ENCODE measurements at places on chromosomes 2 and 18.

- no peak for DNase-seq
Measured at GRCh38 chr18:28198620-28199019, 21.7 kb upstream of the CDH2 start.

DNA sequence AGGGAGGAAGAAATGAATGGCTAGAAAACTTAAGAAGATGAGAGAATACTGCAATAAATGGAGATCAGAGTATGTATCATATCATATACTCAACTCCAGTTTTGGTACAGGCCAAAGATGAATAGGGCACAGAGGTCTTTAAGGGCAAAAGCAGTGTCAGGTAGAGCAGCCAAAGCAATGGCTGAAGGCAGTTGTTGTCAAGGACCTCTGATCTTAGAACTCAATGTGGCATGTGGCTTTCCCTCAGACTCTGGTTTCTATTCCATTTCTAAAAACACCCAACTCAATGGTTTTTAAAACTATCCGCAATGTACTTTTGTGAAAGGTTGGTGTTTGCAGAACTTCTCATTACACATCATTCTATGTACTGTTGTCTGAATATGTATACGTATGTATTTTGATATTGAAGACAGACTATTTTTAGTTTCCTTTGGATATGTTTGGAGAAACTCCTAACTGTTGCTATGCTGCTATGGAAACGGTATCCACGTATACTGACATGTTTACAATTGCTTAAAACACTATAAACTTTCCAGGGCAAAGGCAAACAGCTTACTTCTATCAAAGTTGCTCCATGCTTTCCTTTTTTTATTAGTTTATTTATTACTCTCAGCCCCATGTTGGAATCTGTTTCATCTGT is 58.1 kb upstream of the PELI1 start:
- DNase-seq = peak; percentile 67

- no peak for DNase-seq
Measured at GRCh38 chr2:37621199-37621598, 50.2 kb downstream of the CDC42EP3 start.

- DNase-seq = no peak
Measured at GRCh38 chr2:239712755-239713154, 311.9 kb upstream of the HDAC4 start.

DNA sequence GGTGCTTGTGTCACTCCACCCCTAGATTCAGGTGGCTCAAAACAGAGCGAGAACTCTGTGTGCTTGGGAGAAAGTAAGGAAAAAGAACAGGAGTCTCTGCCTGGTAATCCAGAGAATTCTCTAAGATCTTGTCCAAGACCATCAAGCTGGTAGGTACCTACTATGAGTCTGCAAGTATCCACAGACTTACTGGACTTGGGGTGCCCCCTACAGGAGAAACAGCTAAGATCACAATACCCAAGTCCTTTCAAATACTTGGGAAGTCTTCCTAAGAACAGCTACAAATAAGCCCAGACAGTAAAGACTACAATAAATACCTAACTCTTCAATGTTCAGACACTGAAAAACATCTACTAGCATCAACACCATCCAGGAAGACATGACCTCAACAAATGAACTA is 1143.6 kb upstream of the ACVR2A start:
- no peak for DNase-seq

- DNase-seq = no peak
Measured at GRCh38 chr2:79596403-79596802, 83.6 kb downstream of the CTNNA2 start.

DNA sequence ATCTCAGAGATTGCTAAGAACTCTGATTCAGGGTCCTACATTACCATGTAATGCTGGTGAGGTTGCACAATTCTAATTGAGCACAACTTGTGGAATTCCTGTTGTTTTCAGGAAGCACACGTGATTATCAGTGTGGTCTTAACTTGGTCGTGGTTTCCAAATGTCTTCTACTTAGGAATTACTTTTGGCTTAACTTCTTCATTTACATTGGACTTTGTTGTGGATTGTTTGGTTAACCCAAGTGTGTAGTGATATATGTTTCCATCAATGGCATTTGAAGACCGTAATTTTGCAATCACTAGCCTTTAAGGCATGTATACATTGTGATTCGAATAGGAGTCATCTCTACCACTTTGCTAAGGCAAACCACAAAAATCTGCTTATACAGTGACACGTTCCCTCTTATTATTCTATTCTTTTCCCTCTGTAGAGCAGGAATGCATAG is 373.3 kb downstream of the IRS1 start:
- no peak for DNase-seq

DNA sequence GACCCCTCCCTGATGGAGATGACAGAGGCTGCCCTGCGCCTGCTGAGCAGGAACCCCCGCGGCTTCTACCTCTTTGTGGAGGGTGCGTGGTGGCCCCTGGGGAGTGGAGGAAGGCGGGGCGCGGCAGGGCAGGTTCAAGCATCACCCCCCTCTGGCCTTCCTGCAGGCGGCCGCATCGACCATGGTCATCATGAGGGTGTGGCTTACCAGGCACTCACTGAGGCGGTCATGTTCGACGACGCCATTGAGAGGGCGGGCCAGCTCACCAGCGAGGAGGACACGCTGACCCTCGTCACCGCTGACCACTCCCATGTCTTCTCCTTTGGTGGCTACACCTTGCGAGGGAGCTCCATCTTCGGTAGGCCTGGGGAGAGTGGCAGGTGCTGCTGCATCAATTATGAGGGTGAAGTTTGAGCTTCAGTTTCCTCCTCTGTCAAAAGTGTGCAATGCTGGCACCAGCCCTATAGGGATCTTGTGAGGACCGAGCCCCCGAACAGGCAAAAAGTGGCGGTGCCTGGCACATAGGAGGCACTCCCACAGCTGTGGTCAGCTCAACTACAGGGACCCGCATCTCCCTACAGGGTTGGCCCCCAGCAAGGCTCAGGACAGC is 2.2 kb downstream of the ALPI start:
- DNase-seq = no peak

All from common myeloid progenitor, CD34-positive (primary cell).